ENCODE measurements at places on chromosomes 4 and X. TPM values are rescaled to one million over a fixed set of nuclear protein-coding genes. Genes with fewer than 3 reads are reported as not detected.

The TBX22 gene
- not detected for total RNA-seq

The GEMIN8 gene
- total RNA-seq = 23.0 TPM

The FGFR3 gene
- total RNA-seq = 8.1 TPM

The TXK gene
- 2.0 TPM for total RNA-seq

The PABPC1L2B gene
- not detected for total RNA-seq

The MAGED4 gene
- total RNA-seq = 13.2 TPM

The DMP1 gene
- total RNA-seq = not detected

Measured in epithelial cell of proximal tubule (primary cell).